ELR (cell line): ENCODE measurements at places on chromosomes 3 and 15.

GRCh38 chr3:57278237-57278636 is 14.2 kb downstream of the ASB14 start:
- no peak for DNase-seq

GRCh38 chr15:42150219-42150970 is 6.0 kb downstream of the PLA2G4F start:
- no peak for DNase-seq

DNA sequence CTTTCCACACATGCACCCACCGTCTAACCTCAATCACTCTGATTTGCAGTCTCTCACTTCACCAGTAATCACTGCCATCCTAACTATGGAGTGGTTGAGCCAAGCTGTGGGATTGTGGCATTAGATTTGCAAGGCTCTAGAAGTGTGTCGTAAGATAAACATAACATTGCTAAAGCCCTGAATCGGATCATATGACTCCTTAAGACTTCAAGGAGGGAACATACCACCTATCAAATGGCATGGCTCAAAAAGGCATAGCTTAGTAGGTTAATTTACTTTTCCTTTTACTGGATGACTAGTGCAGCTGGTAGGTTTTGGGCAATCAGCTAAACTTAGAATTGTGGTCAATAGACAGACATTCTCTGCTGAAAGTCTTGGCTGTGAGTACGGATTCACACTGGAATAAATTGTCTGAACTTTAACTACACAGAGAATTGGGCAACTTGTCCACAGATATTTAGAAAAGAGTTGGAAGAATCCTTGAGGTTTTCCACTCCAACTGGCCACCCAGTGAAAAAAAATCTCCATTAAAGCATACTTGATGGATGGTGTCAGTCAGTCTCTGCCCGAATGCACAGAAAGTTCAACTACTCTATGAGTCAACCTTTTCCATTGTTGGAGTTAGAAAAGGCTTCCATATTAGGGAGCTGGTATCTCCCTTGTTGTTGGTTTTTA is 476.7 kb upstream of the CBLB start:
- peak; percentile 52 for DNase-seq

GRCh38 chr15:92733934-92734521 is 78.5 kb upstream of the FAM174B start:
- no peak for DNase-seq

- DNase-seq, result no peak
Measured at GRCh38 chr3:38717355-38718240, 68.1 kb upstream of the SCN5A start.

DNA sequence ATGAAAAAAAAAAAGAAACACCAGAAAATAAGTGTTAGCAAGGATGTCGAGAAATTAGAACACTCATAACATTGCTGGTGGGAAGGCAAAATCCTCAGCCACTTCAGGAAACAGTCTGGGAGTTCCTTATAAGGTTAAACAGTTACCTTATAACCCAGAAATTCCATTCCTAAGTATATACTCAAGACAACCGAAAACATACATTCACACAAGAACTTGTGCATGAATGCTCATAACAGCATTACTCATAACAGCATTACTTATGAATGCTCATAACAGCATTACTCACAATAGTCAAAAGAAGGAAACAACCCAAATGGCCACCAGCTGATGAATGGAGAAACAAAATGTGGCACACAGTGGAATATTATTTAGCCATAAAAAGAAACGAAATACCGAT is 34.8 kb upstream of the DCP1A start:
- DNase-seq, result peak; percentile 64

DNA sequence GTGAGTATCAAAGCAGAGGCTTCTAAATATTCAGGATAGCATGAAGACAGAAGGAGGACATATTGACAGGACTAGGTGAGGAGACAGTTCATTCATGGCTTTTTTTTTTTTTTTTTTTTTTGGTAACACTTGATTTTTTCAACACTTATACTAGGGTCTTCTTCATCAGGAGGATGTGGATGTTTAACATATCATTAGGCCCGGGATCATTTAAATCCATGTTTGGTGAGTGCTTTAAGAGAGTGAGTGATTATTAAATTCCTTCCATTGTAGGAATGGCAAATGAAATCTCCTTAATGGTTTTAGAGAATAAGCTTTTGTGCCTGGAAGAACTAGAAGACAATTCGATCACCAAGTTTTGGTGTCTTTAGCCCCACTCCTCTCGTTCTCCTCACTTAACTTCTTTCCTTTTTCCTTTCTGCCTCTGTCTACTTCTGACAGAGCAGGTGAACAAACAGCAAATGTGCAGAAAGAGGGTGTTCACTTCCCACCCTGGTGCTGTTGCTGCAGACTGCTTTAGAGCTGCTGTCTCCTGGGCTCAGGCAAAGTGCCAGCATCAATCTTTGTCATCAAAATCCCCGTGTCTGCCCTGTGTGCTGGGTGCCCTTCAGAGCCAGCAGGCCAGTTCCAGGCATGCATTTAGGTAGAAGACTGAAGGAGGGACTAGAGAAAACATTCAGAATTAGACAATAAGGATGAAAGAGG is 35.6 kb upstream of the RAB11A start:
- no peak for DNase-seq

DNA sequence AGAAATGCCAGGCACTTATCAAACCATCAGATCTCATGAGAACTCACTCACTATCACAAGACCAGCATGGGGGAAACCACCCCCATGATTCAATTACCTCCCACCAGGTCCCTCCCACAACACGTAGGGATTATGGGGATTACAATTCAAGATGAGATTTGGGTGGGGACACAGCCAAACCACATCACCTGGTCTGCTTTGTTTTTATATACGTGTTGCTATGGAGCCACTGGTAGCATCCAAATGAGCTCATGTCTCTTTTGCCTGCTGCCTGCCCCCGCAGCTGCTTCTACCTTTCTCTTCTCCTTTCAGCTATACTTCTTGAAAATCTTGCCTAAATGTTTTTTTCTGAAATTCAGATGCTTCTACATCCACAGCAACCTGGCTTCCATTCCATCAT is 26.8 kb upstream of the PCOLCE2 start:
- no peak for DNase-seq

DNA sequence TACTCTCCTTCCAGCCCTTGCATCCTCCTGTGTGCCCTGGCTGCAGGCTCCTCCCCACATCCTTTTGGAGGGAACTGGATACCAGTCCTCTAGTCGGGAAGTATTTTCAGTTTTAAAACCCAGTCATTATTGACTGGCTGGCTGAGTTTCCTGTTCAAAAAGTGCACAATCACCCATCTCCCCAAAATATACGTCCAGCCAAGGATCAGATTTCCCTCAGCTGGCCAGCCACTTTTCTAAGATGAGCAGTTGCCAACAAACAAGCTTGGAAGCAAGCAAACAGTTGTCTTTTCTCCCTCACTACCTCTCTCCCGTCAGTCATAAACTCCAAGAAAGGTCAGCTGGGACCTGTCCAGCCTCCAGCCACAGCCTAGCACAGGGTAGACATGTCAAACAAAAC is 147.7 kb upstream of the GALNT15 start:
- DNase-seq, result no peak

- no peak for DNase-seq
Measured at GRCh38 chr15:101029971-101030661, 111.0 kb downstream of the LRRK1 start.

- no peak for DNase-seq
Measured at GRCh38 chr15:85010386-85011159, 28.9 kb downstream of the PDE8A start.

DNA sequence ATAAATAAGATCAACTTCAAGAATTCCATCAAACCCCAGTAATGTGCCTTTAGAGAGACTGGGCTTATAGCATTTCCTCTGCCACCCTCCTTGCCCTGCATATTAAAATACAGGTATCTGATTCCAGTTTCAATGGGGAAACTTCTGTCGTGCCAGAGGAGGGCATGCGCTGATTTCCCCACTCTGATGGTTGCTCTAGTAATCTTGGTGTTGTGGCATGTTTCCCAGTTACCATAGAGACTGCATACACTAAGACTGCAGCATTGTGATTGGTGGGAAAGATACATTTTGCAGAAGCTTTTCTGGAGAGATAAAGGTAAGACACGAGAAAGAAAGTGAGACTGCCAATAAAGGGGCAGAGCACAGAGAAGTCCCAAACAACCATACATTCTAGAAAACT is 225.6 kb downstream of the TIGIT start:
- DNase-seq, result peak; percentile 19

DNA sequence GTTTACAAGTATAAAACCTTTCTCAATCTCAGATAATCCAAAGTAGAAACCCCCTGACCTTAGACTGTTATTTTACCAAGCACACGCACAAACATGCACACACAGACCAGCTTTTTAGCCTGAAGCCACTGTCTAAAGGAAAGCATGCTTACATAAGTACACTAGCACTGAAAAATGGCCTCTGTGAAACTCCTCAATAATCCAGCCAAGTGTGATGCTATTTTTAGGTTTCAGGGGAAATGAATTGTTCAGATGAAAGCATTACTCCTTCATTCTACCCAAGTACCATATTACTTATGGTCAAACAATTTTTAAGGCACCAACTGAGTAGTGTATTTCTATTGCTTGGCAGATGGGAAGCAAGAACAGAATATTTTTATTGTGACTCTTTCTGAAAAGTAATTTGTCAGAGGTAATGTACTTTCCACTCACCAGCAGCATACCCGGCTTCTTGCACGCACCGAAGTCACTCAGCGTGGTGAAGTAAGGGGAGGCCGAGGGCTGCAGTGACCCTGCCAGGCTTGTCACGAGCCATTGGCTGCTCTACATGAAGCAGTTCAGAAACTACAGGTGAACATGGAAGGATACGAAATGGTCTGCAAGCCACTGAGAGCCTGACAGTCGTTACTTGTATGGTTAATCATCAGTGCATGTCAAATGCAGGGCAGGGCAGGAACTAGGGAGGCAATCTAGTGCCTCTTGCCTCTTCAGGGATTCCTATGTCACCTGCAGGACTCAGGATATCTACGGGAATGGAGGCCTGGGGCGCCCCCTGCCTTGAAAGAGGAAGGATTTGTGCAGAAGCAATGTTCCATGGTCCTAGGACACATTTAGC is 106.7 kb downstream of the GABRB3 start:
- no peak for DNase-seq

GRCh38 chr3:16767006-16767405 is 117.7 kb upstream of the PLCL2 start:
- no peak for DNase-seq

- no peak for DNase-seq
Measured at GRCh38 chr3:139552632-139553365, 13.3 kb upstream of the RBP1 start.

DNA sequence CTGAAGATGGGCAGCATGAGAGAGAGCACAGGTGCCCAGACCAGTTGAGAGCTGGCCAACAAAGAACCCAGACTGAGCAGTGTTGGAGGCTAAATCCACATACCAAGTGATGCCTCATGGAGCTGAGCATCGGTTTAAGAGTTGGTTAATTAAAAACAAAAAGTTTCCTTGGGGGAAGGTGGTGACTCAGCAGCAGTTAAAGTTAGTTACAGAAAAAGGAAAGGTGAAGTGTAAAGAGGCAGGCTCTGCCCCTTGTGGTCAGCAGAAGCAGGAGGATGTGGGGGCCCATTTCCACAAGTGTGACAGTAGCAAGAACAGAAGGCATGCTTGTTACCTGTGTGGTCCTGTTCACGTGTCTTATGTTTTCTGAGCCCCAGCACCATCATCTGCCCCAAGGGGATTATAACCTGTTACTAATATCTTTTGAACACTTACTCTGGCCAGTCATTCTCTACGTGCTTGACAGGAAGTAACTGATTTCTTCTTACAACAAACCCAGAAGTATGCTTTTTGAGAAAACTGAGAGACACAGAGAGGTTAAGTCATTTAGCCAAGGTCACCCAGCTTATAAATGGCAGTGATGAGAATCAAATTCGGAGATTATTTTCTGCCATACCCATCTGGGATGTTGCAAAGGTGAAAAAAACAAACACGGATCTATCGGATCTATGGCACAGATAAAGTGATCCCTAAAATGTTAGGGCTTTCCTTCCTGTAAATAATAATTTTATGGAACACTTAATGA is 91.0 kb downstream of the EPHB1 start:
- peak; percentile 23 for DNase-seq

DNA sequence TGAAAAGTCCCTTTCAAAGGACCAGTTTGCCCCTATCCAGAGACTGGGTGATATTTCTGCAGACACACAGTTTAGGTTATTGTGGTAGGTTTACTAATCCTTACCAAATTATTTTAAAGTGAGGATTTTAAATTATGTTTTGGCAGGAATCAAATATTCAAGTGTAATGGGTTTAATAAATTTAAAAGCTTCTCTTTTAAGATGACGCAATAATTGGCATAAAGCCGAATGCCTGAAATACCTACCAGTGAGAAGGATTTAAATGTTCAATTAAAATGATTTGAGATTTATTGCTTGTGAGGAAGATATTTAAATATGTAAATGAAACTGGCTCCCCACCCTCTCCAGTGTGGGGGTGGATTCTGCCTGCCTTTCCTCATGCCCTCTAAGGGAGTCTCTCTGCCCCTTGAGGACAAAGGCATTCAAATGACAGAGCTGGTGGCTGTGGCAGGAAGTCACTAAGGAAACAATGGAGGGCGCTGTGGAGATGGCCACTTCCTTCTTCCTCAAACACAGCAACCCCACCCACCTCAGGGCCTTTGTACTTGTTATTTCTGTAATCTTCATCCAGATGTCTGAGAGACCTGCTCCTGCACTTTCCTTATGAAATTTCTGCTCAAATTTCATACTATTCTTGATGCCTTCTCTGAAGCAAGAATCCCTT is 131.7 kb downstream of the TNIK start:
- DNase-seq, result no peak

DNA sequence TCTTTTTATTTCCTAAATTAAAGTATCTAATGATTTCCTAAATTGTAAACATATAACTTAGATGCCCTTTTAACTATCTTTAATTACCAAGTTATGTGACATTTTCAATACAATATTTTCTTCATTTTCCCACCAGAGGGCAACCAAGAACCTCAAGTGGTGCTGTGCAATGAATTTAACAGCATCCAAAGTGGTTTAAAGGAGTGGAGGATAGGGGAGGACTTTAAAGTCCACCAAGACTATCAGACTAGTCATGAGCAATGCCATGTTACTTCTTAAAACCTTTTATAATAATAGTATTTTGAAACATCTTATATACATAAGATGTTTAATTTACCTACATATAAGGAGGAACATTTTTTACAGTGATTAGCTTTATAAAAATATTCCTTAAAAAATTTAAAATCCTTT is 74.4 kb downstream of the DLG1 start:
- peak; percentile 76 for DNase-seq

- no peak for DNase-seq
Measured at GRCh38 chr3:183797996-183798395, 27.4 kb downstream of the MAP6D1 start.

- no peak for DNase-seq
Measured at GRCh38 chr3:166453478-166453877, 616.3 kb upstream of the BCHE start.

GRCh38 chr3:816605-817004 is 276.2 kb upstream of the CNTN6 start:
- DNase-seq, result no peak

GRCh38 chr3:63809607-63810006 is 9.5 kb upstream of the C3orf49 start:
- DNase-seq, result peak; percentile 84

GRCh38 chr15:25248583-25249235 is 190.1 kb downstream of the UBE3A start:
- DNase-seq, result no peak
